Activated CD4-positive, alpha-beta T cell treated with anti-CD3 and anti-CD28 coated beads, Interleukin-10, Interleukin-2, amounts not matched to agents 100 ng/mL and 50 ng/mL, durations not matched to agents 16 hours and 8 hours (primary cell): ENCODE measurements at places on chromosomes 16 and 17.
A peak's percentile ranks its signal among the peaks of the same experiment; 100 is the strongest.

GRCh38 chr17:82272495-82273326 is 789 bp downstream of the CSNK1D start:
- peak; percentile 48 for DNase-seq

- DNase-seq: no peak
Measured at GRCh38 chr17:40151414-40151963, 11.2 kb downstream of the CASC3 start.

DNA sequence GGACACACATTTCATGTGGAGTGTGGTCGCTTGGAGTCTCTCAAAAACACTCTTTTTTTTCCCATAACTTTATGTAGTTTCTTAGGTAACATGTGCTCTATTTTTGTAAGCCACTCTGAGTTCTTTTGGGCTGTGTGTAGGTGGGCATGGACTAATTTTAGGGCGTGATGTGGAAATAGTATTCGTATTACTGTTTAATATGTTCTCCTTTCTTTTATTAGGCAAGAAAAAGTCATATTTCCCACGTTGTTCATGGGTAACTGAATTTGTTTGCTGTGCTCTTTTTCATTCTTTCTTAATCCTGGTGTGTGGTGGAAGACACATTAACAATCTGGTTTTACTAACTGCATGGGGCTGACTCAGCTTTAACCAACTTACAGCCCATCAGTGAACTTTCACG is 27.4 kb downstream of the NDEL1 start:
- no peak for DNase-seq

GRCh38 chr16:85663891-85664321 is 24.8 kb downstream of the GINS2 start:
- DNase-seq: no peak

GRCh38 chr17:63950940-63951907 is 19.1 kb upstream of the CD79B start:
- peak; percentile 37 for DNase-seq

DNA sequence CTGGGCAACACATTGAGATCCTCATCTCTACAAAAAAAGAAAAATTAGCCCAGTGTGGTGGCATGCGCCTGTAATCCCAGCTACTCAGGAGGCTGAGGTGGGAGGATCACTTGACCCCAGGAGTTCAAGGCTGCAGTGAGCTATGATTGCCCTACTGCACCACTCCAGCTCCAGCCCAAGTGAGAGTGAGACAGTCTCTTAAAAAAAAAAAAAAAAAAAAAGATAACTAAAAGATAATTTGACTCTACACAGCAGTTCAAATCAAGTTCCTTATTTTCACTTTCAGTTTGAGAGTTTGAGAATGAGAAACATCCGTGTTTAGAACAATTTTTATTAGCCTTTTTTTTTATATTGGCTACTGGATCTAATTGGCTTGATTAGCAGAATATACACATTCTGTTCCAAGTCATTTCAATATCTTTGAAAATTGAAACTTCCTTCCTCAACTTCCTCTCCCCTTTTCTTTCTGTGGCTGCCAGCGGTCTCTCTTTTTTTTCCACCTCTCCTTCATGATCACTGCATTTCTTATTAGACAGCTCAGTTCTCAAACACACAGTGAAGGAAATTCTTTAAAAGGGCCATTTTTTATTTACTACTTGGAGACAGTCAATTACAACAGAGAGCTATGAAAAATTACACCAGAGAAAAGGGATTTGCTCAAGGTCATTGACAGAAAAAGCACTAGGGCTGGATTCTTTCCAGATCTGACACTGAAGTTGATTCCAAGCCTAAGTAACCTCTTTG is 4.5 kb upstream of the ACSF2 start:
- peak; percentile 17 for DNase-seq

- DNase-seq: no peak
Measured at GRCh38 chr17:40648384-40648968, 858 bp upstream of the SMARCE1 start.
